Heart left ventricle (tissue), 16 donors: ENCODE measurements at places on chromosomes 1 and 21. TPM values are rescaled to one million over a fixed set of nuclear protein-coding genes. Genes with fewer than 3 reads are reported as not detected.
A peak's percentile ranks its signal among the peaks of the same experiment; 100 is the strongest.

GRCh38 chr1:60386249-60386648 lies 312.7 kb upstream of the C1orf87 start:
- no peak for DNase-seq

- DNase-seq: no peak
These were observed 8.9 kb downstream of the NUP210L start for GRCh38 chr1:154145986-154146385.

The PLPPR5 gene
- polyA plus RNA-seq: not detected

The DNASE2B gene
- polyA plus RNA-seq: 0.06 TPM

DNA sequence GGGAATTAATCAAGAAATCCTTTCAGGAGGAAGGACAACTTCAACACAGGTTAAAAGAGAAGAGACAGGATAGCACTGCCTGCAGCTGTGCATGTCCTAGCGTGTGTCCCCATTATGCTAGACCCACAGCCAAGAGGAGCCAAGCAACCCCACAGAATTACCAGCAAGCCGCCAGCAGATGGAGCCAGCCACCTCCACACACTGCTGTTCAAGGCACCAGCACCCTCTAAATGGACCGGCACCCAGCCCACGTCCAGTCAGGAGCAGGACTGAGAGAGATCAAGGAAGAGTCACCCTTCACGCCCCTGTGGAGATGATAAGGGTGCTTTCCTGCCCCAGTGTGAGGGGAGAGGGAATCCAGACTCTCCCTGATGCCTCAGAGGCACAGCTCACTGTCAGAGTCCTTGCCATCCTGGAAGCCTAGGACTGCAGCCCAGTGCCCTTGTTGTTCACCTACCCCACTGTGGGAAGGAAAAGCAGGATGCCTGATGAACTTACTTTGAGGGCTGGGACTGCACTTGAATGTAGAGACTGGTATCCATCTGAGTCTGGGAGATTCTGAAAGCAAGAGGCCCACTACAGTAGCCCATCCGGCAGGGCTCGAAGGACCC lies 37.1 kb upstream of the CTTNBP2NL start:
- DNase-seq: peak; percentile 75

The OR4F16 gene
- not detected for polyA plus RNA-seq

GRCh38 chr1:116927049-116927798 lies 17.5 kb downstream of the PTGFRN start:
- no peak for DNase-seq

The APOBEC4 gene
- not detected for polyA plus RNA-seq

- no peak for DNase-seq
These were observed 61.9 kb downstream of the GPATCH2 start for GRCh38 chr1:217569021-217569420.

DNA sequence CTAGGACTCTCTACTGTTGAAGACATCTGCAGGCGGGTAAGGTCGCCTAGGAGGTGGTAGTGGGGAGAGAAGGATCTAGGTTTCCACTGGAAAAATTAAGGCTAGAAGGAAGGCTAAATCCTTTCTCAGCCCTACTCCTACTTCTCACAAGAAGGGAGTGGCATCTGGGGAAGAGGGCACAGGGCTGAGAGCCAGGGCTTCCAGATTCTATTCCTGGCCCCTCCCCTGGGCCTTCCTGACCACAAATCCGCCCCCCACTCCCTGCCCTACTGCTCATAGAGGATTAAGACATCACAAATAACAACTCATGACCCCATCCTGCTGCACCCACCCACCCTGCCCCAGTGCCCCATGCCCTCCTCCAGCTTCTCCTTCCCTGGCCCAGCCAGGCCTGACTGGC lies 2.5 kb downstream of the PHLDA3 start:
- no peak for DNase-seq

DNA sequence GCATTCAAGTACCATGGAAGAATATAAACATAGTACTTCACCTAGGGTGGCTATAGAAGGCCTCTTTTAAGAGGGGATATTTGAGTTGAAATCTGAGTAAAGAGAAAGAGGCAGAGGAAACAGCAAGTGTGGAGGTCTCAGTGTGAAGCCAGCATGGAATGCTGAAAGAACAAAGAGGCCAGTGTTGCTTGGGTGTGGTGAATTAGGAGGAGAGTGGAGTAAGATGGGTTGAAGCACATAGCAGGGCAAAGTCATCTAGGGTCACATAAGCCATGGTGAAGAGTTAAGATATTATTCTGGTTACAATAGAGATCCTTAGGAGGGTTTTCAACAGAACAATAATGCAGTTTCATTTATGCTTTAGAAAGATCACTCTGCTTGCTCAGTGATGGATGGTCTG lies 37.5 kb downstream of the C1orf141 start:
- DNase-seq: no peak

DNA sequence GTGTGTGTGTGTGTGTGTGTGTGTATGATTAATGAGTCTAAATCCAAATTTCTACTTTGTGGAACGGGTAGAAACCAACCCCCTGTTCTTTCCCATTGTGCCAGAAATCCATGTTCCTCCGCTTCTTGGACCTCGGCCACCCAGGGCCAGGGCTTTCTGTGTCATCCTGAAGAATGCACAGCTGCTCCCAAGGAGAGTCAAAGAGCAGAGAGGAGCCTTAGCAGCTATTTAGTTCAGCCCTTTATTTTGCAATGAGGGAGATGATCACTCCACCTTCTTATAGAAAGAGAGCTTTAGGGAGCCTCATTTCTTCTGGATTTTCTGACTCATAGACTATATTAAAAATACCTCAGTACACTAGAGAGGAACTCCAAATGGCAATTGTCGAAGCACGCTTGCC lies 489.3 kb upstream of the VAMP3 start:
- DNase-seq: no peak

DNA sequence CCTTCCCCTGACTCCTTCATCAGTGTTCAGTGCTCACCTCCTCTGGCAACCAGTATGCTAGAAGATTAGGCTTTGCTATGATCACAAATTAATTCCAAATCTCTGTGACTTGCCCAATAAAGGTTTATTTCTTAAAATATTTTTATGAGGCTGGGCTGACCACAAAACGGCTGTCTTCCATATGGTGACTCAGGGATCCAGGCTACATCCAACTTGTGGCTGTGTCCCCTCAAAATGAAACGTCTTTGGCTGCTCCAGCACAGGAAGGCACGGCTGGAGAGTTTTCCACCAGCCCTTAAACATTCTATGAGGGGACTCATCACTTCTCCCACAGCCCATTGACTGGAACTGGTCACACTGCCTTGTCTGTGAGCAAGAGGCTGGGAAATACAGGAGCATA lies 131.5 kb downstream of the HUNK start:
- DNase-seq: no peak

The C1orf94 gene
- polyA plus RNA-seq: not detected

GRCh38 chr1:204104331-204105130 lies 31.6 kb downstream of the SOX13 start:
- DNase-seq: peak; percentile 77

- peak; percentile 54 for DNase-seq
These were observed 662 bp downstream of the SCAF4 start for GRCh38 chr21:31731056-31731856.

DNA sequence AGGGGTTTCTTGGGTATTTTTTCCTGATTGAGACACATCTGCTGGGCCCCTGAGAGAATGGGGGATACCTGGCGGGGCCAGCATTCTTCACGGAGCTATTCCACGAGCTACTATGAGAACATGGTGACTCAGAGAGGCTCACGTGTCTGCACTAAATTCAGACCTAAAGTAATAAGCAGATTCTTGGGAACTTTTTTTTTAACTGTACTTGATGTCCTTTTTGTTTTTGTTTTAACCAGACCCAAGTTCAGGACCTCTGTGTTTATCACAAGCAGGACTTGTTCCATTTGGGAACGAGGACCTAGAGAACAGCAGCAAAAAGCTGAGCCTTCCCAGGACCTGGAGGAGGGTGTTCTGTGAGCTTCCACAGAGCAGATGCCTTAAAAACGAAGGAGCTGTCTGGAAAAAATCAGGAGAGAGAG lies 44.0 kb downstream of the EVA1C start:
- DNase-seq: no peak

DNA sequence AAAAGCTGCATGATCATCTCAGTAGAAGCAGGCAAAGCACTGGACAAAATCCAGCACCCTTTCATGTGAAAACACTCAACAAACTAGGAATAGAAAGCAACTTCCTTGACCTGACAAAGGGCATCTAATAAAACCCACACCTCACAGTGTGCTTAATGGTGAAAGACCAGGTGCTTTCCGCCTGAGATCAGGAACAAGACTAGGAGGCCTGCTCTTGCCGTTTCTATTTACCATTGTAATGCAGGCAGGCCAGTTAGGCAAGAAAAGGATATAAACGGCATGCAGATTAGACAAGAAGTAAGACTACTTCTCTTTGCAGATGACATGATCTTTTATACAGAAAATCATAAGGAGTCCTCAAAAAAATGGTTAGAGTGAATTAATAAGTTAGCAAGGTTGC lies 37.2 kb downstream of the SLC37A1 start:
- DNase-seq: no peak

- DNase-seq: no peak
These were observed 17.9 kb downstream of the PLXNA2 start for GRCh38 chr1:208225954-208226937.

DNA sequence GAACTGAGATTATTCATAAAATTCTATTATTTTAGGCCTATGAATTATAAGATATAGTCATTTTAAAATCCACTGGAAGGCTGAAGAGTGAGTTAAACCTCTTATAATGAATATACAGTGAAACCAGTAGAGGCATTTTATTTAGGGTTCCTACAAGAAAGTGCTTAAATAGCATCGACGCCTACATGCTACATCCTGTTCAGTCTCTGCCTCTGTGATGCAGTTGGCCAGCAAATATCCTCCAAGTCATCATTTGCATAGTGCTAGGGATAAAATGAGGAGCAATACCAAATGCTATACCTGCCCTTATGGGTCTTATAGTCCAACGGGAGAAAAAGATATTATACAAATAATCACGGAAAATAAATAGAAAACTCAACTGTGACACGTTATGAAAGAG lies 59.6 kb downstream of the EDEM3 start:
- no peak for DNase-seq

DNA sequence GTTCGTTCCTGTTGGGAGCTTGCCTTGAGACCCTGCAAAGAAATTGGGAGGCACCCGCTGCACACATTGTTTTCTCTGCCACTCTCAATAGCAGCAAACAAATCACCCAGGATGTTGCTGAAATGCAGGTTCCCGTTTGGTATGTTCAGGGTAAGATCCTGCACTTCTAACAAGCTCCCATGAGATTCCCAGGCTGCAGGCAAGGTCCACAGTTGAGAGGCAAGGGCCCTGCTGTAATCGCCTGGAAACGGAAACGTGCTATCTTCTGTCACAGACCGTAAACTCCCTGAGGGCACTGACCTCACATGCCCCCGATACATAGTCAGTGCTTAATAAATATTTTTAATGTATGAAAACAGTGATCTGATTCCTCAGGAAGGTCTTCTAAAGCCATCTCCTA lies 37.8 kb downstream of the XCL1 start:
- no peak for DNase-seq

The OR10Z1 gene
- polyA plus RNA-seq: not detected

GRCh38 chr1:77975386-77975785 lies 3.5 kb downstream of the FUBP1 start:
- DNase-seq: no peak

The SPATC1L gene
- 12.9 TPM for polyA plus RNA-seq

The GUCA2A gene
- not detected for polyA plus RNA-seq
